Stimulated activated CD4-positive, alpha-beta T cell treated with anti-CD3 and anti-CD28 coated beads, Interleukin-12 subunit alpha, Interleukin-12 subunit beta, amount 100 ng/mL, for 24 hours (primary cell): ENCODE measurements at places on chromosomes 7 and 10.

DNA sequence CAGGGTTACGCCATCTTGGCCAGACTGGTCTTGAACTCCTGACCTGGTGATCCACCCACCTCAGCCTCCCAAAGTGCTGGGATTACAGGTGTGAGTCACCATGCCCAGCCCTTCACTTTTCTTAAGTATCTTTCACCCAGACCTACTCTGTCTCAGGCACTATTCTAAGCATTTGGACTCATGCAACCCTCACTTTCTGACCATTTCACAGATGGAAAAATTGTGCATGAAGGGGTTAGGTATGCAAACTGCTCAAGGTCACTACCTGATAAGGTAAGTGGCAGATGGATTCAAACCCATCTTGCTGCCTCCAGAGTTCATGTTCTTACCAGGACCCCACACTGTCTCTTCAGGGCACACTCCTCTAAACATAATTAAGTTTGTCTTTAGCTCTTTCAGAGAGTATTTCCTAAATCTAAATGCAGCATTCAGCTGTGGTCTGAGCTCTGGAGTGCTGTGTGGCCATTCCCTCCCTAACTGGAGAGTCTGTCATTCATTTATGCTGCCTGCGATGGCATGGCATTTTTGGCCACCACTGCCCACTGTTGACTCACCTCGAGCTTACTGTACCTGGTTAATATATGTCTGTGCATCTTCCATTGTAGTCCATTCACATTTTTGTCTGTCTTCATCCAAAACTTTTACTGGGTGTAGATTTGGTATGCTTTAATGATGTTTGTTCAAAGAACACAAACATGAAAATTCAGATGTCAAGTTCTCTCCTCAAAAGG lies 88.4 kb downstream of the CCDC71L start:
- no peak for DNase-seq

- no peak for DNase-seq
Measured at GRCh38 chr7:143931739-143932138, 3.3 kb upstream of the OR2F2 start.

DNA sequence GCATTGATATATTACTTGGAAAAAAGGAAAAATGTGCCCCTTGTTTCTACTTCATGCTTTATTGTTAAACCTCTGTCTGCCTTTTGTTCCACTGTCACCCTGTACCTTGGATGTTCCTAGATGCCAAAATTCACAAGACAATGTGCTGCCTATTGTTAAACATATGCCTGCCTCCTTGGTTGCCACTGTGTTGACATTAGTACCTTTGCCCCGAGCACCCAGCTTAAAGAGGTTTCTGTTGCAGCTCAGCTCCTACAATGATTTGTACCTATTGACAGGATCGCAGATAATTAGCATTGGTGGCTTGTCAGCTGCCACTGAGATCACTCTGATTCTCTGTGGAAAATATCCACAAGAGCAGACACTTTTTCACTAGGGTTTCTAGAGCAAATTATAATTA lies 188.0 kb downstream of the KCND2 start:
- no peak for DNase-seq

GRCh38 chr7:125088555-125088954 lies 158.9 kb upstream of the POT1 start:
- DNase-seq: no peak

- DNase-seq: no peak
Measured at GRCh38 chr10:84135836-84136235, 3.5 kb upstream of the GHITM start.

DNA sequence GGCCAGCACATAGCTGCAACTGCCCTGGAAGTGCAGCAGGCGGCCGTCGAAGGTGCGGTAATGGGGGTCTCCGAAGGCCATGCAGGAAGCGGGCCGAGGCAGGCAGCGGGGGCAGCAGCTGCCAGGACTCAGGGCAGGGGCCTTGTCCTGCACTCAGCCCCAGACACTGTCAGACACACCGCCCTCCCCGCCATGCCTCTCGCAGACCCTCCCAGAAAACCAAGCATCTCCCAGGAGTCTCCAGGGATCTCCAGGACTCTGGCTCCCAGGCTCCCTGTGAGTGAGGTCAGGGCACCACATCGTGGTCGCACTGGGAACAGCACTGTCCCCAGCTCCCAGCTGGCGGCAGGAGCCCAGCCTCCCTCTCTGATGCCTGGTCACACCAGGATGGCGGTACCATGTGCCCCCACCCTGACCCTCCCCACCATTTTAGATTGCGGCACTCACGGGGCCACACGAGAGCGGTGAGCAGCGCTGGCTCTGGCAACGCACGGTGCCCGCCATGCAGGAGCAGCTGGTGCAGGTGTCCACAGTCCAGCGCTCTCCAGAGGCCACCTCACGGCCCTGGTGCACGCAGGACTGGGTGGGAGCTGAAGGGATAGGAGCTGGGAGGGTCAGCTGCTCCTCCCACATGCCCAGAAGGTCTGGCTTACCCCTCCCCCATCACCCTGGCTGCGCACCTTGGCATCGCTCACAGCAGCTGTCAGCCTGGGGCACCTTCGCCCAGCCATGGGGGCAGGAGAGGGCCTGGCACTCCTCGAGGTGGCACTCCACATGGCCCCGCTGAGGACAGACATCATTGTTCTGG lies 17.5 kb downstream of the ATP6V1F start:
- DNase-seq: no peak

DNA sequence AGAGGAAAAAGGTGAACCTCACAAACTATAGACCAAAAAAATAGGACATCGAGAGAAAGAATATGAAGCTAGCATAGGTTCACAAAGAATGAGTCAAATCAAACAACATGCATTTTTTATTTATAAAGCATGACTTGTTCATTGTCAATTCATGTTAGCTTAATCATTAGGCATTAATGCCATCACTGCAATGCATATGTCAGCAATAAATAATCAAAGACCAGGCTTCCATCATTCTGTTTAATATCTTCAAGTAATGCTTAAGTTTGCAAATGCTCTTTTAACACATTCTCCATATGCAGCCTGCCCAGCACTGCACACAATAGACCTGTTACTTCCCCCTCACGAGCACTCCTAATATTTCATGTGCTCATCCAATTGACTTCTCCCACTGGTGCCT lies 8.9 kb upstream of the MAGI2 start:
- no peak for DNase-seq

GRCh38 chr10:33703501-33704213 lies 369.2 kb upstream of the NRP1 start:
- no peak for DNase-seq

GRCh38 chr10:23693501-23693901 lies 254.6 kb downstream of the OTUD1 start:
- DNase-seq: no peak

- DNase-seq: no peak
Measured at GRCh38 chr10:52256832-52257691, 57.0 kb upstream of the DKK1 start.

DNA sequence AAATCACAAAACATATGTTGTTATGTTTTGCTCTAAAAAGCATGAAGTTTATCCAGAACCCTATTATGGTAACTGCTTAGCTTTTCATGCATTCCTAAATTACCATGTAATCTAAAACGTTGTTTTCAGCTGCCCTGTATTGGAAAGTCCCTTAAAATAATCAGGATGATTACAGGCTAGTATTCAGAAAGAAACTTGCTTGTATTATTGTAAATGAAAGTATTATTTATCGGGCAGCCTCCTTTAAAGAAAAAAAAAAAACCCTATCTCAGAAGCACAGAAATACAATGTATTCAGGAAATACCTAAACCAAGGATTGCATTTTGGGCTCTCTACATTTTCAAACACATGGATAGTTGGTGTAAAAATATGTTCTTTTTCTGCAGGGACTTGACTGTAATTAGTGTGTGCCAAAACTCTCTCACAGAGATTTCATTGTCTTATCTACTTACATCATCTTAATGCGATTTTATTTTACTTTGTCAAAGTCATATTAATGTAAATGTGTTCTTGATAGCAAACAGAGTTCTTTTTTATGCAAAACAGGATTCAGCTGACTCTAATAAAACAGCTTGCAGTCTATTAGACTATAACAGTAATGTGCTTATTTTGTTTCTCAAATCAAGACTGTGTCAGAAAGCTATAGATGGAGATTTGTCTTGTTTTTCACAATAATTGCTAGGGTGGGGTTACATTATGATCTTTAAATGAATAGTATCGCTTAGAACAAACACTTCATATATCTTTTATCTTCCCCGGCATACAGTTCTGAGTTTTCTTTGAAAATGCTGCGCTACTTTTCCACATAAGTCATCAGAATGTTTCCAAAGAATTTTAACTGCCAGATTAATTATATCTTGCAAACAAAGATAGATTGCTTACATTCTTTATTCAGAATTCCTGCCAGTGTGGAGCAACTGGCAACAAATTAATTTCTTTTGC lies 65.3 kb upstream of the ARID5B start:
- no peak for DNase-seq

DNA sequence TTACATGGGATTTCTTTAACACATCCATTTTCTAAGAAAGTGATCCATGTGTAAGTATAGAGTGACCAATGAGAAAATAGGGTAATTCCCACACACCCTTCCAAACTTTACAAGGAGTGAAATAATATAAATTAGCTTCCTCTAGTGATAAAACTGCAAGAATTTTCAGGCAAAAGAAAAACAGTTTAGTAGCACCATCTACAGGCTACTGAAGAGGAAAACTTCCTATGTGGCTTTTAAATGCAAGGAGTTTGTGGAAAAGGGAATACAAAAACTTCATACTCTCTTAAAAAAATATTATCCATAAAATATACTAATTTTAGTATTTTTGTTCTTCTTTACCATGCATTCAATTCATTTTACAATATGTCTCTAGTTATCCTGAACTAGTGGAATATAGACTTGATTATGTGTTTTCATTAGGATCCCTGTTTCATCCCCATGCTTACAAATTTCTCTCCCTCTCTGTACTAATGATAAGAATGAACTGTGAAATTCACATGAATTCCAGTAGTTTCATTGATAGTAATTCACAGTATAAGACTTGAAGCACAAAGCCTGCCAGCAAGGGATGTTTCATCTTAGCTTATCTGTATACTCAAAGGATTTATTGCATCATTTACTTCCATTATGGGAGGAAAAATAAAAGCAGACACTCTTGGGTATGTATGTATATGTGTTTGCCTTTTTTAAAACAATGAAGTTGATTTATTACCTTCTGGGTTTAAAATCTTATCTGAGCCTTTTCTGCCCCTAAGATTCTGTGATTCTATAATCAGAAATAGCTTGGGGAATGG lies 442.9 kb downstream of the AUTS2 start:
- no peak for DNase-seq

- no peak for DNase-seq
Measured at GRCh38 chr10:95469676-95470075, 91.5 kb downstream of the SORBS1 start.

DNA sequence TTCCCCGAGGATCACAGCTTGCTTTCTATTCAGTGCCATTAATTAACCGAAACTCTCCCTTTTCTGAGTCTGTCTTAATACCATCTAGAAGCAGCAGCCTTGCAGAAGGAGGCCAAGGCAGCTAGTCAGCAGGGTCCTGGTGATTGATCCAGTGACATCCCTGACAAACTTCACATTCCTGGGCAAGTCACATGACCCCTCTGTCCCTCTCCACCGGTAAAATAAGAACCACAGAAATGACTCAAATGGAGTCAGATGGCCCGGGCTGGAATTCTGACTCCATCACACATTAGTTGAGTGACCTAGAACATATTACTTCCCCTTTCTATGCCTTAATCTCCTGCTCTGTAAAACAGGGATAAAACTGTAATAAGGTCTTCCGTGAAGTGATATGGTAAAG lies 17.2 kb upstream of the ACSL5 start:
- no peak for DNase-seq
